ENCODE measurements at places on chromosomes 11 and 22.

DNA sequence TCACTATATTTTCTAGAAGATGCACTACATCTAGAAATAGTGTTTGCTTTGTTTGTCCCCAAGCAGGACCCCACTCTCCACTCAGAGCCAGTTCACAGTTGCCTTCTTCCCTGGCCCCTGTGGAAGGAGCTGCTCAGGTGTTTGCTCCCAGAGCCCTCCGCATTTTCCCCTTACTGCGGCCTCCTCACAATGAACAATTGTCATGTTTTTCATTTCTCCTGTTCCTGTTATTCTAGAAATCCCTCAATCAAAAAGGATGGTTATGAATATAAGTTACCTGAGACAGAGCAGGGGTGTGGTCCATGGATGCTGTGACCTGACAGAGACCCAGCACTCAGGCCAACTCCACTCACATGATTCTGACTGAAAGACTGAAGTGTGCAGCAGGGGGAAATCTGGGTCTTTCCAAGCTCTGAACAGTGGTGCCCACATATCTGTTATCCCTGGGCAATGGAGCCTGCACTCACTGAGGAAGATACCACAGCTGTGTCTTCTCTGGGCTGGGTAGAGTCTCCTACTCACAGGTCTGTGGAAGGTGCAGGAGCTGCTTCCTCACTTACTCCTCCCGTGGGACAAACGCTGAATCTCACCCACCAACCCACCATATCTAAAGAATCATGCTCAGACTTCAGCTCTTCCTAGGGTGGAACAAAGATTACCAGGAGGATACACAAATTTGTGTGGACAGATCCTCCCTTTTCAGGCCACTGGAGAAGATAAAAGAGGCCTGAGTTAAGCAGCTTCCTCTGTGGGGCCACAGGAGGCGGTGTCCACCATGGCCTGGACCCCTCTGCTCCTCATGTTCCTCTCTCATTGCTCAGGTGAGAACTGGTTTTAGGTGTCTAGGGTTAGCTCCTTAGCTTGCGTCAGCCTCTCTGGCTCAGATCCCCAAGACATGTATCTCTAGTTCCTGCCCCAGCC is 87.1 kb upstream of the TOP3B start:
- no peak for DNase-seq

DNA sequence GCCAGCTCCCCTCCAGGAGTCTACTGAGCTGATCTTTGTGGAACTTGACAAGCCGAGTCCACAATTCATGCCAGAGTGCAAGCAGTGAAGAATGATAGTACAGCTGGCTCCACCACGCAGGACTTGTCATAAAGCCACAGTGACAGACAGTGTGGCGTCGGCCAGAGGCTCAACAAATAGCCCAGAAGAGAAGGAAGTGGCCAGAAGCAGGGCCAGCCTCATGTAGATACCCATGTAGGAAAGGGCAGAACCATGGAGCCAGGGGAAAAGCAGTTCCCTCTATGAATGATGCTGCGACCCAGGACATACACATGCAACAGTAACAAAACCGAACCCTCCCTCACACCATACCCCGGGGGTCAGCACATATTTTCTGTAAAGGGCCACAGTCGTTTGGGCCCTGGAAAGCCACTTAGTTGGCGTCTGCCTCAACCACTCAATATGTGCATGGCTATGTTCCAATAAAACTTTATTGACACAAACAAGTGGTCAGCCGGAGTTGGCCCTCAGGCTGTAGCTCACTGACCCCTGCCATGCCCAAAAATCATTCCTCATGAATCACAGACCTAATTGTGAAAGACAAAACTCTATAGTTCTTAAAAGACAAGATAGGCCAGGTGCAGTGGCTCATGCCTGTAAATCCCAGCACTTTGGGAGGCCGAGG is 161.4 kb downstream of the BRD1 start:
- DNase-seq, result no peak

DNA sequence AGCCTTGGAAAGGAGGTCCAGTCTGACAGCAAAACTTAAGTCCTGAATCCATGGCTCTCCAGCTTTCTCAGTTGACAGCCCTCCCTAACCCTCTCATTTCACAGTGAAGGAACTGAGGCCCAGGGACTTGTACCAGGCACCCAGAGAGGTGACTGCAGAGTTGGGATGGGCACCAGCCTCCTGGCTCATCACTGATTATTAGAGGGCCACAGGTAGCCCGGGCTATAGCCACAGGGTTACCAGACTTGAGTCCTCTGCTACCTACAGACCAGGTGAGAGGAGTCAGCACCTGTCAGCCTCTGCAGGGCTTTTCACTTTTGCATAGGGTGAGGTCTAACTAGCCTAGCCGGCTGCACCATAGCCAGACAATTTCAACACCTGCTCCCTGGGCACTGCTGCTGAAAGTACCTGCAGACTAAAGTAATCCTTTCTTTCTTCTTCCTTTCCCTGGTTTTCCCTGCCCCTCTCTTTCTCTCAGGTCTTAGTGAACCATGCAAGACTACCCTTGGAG is 37.6 kb downstream of the SYT13 start:
- no peak for DNase-seq

- DNase-seq, result no peak
Measured at GRCh38 chr11:118312328-118312727, 7.8 kb downstream of the CD3E start.
